ENCODE measurements at places on chromosomes 6 and 20.
A peak's percentile ranks its signal among the peaks of the same experiment; 100 is the strongest.

DNA sequence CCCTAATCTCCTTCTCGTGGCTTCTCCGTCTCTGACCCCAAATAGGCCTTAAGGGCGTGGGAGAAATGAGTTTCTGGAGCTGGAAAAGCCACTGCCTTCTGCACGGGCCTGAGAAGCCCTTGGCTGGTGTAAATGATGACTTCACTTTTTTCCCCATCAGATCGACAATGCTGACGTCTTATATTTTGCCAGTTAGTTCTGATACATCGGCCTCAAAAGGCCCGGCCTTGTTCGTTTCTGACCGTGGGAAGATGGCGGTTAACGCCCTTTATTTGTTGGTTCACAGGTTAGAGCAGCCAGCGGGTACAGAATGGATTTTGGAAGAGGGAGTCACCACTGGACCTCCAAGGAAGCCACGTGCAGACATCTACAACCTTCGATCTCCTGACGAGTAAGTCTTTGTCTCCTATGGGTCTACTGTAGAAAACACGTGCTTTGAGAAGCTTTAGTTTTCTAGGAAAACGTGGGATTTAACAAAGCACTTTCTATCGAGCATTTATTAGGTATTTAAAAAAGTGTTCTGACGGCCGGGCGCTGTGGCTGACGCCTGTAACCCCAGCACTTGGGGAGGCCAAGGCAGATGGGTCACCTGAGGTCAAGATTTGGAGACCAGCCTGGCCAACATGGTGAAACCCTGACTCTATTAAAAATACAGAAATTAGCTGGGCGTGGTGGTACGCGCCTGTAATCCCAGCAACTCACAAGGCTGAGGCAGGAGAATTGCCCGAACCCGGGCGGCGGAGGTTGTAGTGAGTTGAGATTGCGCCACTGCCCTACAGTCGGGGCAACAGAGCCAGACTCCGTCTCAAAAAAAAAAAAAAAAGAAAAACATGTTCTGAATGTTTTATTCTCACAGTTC is 1.2 kb upstream of the ZNFX1 start:
- no peak for DNase-seq

- no peak for DNase-seq
Observed at GRCh38 chr6:25637211-25637610, 14.8 kb upstream of the SCGN start.

DNA sequence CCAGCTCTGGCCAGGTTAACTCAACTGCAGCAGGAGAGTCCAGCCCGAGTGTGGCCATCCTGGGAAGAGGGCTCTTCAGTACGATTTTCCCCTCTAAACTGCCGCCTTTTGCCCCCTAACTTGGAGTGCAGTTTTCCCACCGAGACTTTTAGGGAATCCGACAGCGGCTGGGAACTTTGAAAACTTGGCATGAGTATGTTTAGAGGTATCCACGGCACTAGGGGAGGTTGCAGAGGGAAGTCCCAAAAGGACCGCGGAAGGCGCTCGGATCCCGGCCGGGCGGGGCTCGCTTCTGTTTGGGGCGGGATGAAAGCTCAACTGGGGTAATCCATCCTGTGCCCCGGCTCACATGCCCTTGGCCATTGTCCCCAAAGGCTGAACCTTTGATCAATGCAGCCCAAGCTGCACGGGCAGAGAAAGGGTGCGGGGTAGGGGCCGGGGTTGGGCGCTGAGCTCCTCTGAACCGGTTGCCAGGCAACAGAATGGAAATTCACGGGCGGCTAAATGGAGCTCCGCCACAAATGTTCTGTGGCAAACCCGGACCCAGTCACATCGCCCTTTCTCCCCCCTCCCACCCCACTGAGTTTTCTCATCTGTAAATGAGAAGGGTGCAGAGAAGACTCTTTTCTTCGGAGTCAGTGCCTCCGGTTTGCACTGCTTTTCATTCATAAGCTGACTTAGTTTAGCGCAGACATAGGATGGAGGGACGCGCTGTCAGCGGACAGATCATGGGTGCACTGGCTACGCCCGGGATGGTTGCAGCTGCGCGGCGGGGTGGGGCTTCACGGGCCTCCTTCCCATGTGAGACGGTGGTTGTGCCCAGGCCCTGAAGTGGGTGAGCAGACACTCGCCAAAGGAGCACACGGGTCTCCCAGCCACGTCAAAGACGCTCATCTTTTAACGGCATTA is 2.3 kb downstream of the BMP6 start:
- DNase-seq, result no peak

DNA sequence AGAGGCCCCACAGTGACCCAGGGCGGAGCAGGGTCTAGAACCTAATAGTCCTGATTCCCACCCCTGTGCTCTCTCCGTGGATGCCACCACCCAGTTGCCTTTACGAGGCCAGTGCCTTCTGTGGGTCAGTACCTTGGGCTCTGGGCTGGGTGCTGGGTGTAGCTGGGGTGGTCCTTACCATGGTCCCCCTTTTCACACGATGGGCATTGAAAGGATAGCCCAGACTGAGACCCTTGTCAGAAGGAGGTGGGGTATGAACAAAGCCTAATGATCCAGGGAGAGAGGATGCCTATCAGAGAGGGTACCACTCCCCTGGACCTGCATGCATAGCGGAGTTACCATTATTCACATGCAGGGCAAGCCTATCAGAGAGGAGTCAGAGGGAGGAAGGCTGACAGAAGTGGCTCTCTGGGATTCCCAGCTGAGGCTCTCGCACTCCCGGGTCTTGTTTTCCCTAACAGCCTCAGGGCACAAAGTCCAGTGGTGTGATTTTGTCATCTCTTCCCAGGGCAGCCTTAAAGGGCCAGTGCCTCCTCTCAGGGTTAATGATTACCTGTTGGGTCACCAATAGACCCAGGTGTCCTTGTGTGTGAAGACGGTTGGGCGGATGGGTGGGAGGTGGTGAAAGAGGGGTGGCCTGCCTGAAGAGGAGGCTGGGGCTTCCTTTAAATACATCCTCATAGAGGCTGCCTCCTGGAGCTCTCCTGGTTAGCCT is 36.2 kb downstream of the VEGFA start:
- no peak for DNase-seq

GRCh38 chr6:2579241-2579761 is 171.4 kb downstream of the MYLK4 start:
- no peak for DNase-seq

DNA sequence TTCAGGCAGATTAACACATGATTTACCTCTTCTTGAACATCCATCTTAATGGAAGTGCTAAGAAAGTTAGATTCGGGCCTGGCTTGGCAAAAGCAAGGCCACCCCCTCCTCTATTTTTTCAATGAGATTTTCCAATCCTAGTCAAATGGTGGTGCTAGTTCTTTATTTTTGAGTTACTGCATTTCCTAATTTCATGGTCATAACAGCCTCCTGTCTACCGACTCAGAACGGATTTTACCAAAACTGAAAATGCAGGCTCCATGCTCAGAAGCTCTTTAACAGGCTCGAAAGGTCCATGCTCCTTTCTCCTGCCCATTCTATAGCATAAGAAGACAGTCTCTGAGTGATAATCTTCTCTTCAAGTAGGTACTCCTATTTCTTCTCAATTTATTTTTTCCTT is 117.2 kb upstream of the ESR1 start:
- DNase-seq, result no peak

DNA sequence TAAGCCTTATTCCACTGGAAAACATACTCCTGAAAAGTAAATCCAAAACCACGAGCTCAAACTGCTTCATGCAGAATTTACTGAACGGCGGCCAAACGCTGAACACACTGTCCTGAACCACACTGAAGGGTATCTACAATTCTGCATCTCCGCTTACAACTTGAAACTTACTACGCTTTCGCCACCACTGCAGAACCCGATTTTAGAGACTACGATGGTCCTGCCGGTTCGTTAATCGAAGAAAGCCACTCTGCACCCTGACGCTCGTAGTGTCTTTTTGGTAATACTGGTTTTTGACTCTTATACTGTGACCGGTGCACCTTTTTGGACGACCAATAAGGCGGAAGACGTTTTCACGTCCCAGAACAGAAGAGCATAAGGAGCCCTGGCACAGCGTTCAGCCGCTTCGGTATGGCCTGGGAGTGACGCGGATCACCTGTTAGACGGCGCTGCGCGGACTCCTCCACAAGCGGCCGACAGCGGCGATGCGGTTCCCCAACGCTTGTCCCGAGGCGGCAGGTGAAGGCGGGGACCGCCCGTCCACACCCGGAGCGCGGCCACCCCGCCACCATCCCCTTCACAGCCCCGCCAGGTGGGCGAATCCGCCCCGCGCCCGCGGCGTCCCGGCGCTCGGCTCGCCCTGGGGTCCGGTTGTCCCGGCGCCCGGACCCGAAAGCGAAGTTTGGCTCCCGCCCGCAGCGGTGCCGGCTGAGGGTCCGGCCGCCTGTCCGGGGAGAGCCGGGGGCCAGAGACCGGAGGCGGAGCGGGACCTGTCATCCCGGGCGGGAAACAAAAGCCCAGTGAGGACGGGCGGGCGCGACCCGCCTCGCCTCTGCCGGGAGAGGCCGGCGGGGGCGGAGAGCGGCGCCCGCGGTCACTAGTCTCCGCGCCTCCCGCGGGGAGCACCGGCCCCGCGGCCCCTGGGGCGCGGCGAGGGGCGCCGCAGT is 784 bp downstream of the FKBP5 start:
- DNase-seq, result no peak

GRCh38 chr20:1212607-1213396 is 9.5 kb downstream of the C20orf202 start:
- DNase-seq, result peak; percentile 27

DNA sequence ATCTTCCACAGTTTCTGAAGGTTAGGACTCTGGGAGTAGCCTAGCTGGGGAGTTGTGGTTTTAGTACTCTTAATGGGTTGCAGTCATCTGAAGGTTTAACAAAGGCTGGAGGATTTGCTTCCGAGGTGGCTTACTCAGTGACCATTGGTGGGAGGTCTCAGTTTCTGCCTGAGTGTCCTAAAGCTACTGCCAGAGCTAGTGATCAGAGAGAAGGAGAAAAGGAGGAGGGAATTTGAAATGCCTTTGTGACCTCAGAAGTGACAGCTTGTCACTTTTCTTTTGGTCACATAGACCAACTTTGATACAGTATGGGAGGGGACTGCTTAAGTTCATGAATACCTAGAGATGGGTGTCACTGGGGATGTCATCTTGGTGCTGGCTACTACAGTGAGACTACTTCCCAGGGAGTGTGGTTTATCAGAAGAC is 41.3 kb downstream of the NCOA3 start:
- no peak for DNase-seq

GRCh38 chr6:127514179-127514772 is 4.9 kb downstream of the MTCL3 start:
- no peak for DNase-seq

DNA sequence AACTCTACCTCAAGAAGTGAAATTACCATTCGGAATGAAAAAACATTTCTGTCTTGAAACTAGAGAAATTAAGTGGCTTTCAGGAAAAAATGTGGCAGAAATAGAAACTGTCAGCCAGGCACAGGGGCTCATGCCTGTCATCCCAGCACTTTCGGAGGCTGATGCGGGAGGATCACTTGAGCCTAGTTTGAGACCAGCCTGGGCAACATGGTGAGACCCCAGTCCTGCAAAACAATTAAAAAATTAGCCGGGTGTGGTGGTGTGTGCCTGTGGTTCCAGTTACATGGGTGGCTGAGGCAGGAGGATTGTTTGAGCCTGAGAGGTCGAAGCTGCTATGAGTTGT is 7.1 kb upstream of the TMEM181 start:
- DNase-seq, result no peak

- no peak for DNase-seq
Observed at GRCh38 chr20:50202677-50203076, 12.0 kb downstream of the CEBPB start.

- DNase-seq, result no peak
Observed at GRCh38 chr20:53385941-53386767, 207.5 kb downstream of the ZNF217 start.

DNA sequence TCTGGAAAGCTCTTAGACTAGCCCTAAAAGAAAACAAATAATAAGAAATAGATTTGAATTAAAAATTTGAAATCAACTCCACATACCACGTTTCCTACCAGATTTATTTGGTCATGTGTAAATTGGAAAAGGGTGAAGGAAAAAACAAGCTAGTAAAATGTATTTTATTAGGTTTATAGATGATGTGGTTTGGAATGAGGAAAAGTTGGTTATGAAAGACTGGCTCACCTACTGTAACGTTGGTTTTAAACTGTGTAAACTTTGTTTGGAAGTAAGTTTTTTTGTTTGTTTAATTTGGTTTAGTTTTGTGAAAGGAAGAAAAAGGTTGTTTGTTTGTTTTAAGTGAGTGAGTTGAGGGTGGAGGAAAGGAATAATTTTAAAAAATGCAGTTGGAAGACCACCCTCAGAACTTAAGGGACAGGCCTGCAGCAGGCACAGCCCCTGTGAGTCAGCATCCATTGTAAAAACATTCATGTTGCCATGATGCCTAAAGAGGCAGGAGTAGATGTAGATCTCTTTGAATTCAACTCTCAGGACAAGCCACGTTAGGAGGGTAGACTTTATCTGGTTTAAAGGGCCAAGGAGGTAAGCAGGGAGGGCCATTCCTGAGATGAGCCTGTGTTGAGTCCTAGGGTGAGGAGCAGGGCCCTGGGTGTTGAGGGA is 93.7 kb upstream of the SCGN start:
- DNase-seq, result no peak

DNA sequence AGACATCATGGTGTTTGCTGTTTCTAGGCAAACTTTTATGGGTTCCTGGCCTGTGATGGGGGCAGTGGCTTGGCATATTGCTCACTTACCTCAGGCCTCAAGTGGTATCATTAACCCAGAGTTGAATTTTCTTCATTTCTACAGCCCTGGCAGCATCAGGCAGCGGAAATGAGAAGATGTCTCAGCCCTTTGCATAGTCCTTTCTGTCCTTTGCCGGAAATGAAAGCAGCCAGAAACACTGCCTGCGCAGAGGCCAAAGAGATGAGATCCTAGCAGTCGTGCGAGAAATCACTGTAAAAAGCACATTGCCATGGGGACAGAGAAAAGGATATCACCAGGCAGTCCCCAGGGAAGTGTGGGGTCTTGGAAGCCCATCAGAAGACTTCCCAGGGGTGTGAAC is 37.4 kb upstream of the KCNG1 start:
- DNase-seq, result no peak
